ENCODE measurements at places on chromosomes 4 and X. TPM values are rescaled to one million over a fixed set of nuclear protein-coding genes. Genes with fewer than 3 reads are reported as not detected.

Gene CTAG2
- not detected for total RNA-seq

Gene GYPB
- not detected for total RNA-seq

Gene PASD1
- not detected for total RNA-seq

Gene PARM1
- 0.11 TPM for total RNA-seq

Gene CLGN
- total RNA-seq: 0.09 TPM

Gene RAB39B
- 0.52 TPM for total RNA-seq

Gene DLG3
- 1.2 TPM for total RNA-seq

Gene QRFPR
- 1.8 TPM for total RNA-seq

Gene YY2
- 1.1 TPM for total RNA-seq
